Stimulated activated CD4-positive, alpha-beta T cell treated with anti-CD3 and anti-CD28 coated beads, Interleukin-12 subunit alpha, Interleukin-12 subunit beta, amount 100 ng/mL, for 48 hours (primary cell): ENCODE measurements at places on chromosomes 16 and 17.
A peak's percentile ranks its signal among the peaks of the same experiment; 100 is the strongest.

DNA sequence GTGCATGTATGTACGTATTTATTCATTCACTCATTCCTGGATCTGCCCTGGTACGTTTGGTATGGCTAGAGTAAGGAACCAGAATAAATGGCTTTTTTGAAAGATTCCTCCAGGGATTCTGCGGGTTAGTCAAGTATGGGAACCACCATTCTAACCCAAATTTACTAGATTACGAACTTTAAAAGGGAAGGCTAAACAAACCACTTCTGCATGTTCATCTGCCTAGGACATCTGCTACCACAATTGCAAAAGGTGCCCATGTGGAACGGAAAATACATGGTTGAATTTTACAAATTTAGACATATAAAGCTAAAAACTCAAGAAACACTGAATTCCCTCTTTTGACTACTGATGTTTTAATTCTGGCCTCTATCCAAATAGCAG is 22.1 kb downstream of the CYTH1 start:
- DNase-seq: no peak

DNA sequence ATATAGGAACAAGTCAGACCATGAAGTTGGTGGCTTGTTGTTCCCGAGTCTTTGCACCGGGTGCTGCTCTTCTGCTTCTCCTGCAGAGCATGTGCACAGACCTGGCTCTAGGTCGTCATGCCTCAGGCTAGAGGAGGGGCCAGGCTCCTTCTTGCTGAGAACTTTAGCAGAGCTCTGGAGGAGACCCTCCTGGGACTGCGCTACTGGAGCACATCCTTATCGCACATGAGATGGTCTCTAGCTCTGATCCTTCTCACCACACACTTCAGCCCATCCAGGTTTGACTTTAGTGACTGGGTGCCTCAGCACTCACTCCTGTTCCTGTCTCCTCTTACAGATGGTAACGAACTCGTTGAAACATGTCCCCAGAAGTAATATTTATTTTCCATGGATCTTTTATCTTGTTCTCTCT is 14.9 kb downstream of the FOXK2 start:
- DNase-seq: no peak

GRCh38 chr17:34680151-34680550 is 100.8 kb downstream of the TMEM132E start:
- no peak for DNase-seq

- no peak for DNase-seq
These were observed 10.4 kb upstream of the KRT10 start for GRCh38 chr17:40832840-40833239.

- DNase-seq: no peak
These were observed 108.5 kb downstream of the CACNG3 start for GRCh38 chr16:24364596-24364995.

GRCh38 chr16:2776500-2777139 is 460 bp downstream of the ELOB start:
- no peak for DNase-seq

GRCh38 chr16:2388139-2388874 is 40.9 kb upstream of the CCNF start:
- no peak for DNase-seq

DNA sequence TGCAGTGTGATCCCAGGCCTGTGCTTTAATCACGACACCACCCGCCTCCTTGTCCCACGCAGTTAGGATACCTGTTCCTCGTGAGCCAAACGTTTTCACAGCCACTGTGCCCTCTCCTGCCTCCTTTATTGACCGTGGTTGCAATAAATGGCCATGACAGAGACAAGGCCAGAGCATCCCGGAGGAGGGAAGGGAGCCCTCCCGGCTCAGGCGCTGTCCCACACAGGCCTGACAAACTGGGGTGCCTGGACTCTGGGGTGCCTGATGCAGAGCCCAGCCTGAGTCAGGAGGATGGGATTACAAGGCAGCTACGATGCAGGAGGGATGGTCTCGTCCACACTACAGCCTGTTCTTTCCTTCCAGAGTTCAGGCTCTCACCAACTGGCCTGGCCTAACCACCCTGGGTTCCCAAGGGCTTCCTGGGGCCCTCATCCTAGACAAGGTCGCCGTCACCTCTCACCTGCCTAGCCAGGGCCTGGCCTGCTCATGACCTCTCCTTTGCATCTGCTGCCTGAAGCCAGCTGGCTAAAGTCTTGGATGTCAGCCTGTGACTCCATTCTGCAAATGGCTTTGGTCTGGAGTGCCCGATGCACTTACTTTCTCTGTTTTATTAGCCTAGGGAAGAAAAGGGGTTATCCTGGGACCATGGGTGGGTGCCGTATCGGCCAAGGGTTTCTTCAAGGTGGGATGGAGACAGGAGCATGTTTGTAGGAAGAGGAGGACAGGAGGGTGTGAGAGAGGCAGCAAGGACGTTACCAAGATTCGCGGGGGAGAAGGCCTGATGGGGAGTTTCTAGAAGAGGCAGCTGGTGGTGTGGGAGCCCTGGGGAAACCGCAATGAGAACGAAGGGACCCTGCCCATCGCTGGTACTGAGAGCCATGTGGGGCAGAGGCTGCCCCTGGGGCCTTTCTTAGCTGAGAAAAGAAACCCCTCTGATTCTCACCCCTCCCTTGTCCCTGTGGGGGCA is 234.3 kb upstream of the TNRC6C start:
- no peak for DNase-seq

DNA sequence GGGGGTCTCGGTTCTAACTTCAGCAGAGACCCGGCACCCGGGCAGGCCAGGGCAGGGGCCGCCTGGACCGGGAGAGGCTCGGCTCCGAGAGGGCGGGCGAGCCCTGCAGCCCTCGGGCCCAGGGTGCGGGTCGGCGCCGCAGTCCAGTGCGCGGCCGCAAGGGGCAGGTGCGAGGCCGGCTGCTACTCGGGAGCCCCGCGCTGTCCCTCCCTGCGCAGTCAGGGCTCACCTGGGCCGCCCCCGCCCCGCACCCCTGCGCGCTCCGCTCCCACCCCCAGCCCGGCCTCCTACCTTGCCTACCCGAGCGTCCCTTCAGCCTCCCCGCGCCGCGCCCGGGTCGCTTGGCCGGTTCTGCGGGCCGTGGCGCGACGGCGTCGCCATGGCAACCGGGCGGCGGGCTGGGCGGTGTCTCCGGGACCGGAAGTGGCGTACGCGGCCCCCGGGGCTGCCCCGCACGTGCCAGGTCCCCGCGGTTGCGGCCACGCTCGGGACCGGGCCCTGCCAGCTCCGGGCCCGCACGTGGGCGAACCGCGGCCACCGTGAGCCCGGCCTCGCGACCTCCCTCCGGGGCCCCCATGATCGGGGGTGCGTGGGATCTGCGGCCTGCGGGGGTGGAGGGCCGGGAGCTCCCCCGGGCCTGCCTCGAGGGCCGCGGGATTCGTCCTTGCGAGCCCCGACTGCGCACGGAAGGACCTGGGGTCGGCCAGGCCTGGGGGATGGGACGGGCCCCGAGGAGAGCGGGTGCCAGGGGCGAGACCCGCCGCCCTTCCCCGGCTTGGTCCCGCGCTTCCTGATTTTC is at the start of gene CYB561:
Gene CYB561 (minus strand): TSS at position 353 of the 799 bp plus-strand sequence. CDS start 8,759 bp downstream, outside the sequence.
- peak; percentile 47 for DNase-seq
